Hindlimb muscle (tissue), 1 donor: ENCODE measurements at places on chromosomes 11 and 22. TPM values are rescaled to one million over a fixed set of nuclear protein-coding genes. Genes with fewer than 3 reads are reported as not detected.

The PYGM gene
- polyA plus RNA-seq = 300 TPM

The KIF18A gene
- 3.2 TPM for polyA plus RNA-seq

The DYNC2H1 gene
- 9.9 TPM for polyA plus RNA-seq

The LRRC74B gene
- 0.09 TPM for polyA plus RNA-seq

The MRGPRF gene
- 17.4 TPM for polyA plus RNA-seq

The YPEL4 gene
- 1.9 TPM for polyA plus RNA-seq

The MS4A6E gene
- not detected for polyA plus RNA-seq

The CNTF gene
- polyA plus RNA-seq = 0.61 TPM

The BRSK2 gene
- polyA plus RNA-seq = 1.1 TPM

The OR8B8 gene
- not detected for polyA plus RNA-seq

The OR51B4 gene
- polyA plus RNA-seq = not detected

The ADAMTS8 gene
- polyA plus RNA-seq = 9.5 TPM

The MYBPC3 gene
- polyA plus RNA-seq = 0.49 TPM

The MISFA gene
- polyA plus RNA-seq = 8.1 TPM

The VPREB1 gene
- 0.26 TPM for polyA plus RNA-seq

The LGALS12 gene
- 4.8 TPM for polyA plus RNA-seq

The PGA5 gene
- 1.1 TPM for polyA plus RNA-seq

The CLDN5 gene
- 58.6 TPM for polyA plus RNA-seq

The TMEM45B gene
- polyA plus RNA-seq = 0.66 TPM

The OR52I2 gene
- not detected for polyA plus RNA-seq

The APOL1 gene
- 7.0 TPM for polyA plus RNA-seq

The LRRC32 gene
- polyA plus RNA-seq = 32.8 TPM

The ARHGAP20 gene
- polyA plus RNA-seq = 6.1 TPM

The TEAD1 gene
- polyA plus RNA-seq = 95.3 TPM

The TSGA10IP gene
- 0.32 TPM for polyA plus RNA-seq

The CARD18 gene
- not detected for polyA plus RNA-seq

The CHRM1 gene
- polyA plus RNA-seq = not detected

The TTC36 gene
- 3.8 TPM for polyA plus RNA-seq

The OR2AT4 gene
- polyA plus RNA-seq = 0.06 TPM

The MYEOV gene
- 0.65 TPM for polyA plus RNA-seq

The SLC37A2 gene
- polyA plus RNA-seq = 5.3 TPM

The KIRREL3 gene
- 0.49 TPM for polyA plus RNA-seq

The ANO9 gene
- 0.53 TPM for polyA plus RNA-seq

The DNAJB13 gene
- polyA plus RNA-seq = 0.44 TPM

The RASD2 gene
- 25.4 TPM for polyA plus RNA-seq

The MUC5AC gene
- polyA plus RNA-seq = not detected

The MMP1 gene
- polyA plus RNA-seq = 0.10 TPM

The OR52N4 gene
- polyA plus RNA-seq = 0.26 TPM

The LRRN4CL gene
- polyA plus RNA-seq = 14.2 TPM

The CYTH4 gene
- polyA plus RNA-seq = 10.0 TPM

The DUSP8 gene
- polyA plus RNA-seq = 28.4 TPM

The CNGA4 gene
- polyA plus RNA-seq = 0.27 TPM

The PRSS23 gene
- 21.4 TPM for polyA plus RNA-seq

The SLC22A6 gene
- not detected for polyA plus RNA-seq

The TUBA8 gene
- polyA plus RNA-seq = 21.0 TPM

The OR5D13 gene
- polyA plus RNA-seq = not detected

The C11orf42 gene
- polyA plus RNA-seq = 0.35 TPM

The OR4D5 gene
- polyA plus RNA-seq = not detected

The CELSR1 gene
- polyA plus RNA-seq = 7.6 TPM

The OR51B5 gene
- polyA plus RNA-seq = not detected

The C11orf97 gene
- not detected for polyA plus RNA-seq

The ABTB2 gene
- 8.7 TPM for polyA plus RNA-seq

The DBX1 gene
- 8.0 TPM for polyA plus RNA-seq

The MS4A12 gene
- not detected for polyA plus RNA-seq

The VEGFB gene
- 101 TPM for polyA plus RNA-seq

The MFRP gene
- polyA plus RNA-seq = not detected

The UCP3 gene
- polyA plus RNA-seq = 4.7 TPM

The KCNJ1 gene
- polyA plus RNA-seq = 0.14 TPM
